ENCODE measurements at places on chromosomes 16 and 17. TPM values are rescaled to one million over a fixed set of nuclear protein-coding genes. Genes with fewer than 3 reads are reported as not detected.

- DNase-seq, result peak; percentile 30
Measured at GRCh38 chr16:83994087-83994486, 26.0 kb downstream of the NECAB2 start.

- DNase-seq, result peak; percentile 39
Measured at GRCh38 chr16:84821728-84822689, 2.2 kb downstream of the CRISPLD2 start.

DNA sequence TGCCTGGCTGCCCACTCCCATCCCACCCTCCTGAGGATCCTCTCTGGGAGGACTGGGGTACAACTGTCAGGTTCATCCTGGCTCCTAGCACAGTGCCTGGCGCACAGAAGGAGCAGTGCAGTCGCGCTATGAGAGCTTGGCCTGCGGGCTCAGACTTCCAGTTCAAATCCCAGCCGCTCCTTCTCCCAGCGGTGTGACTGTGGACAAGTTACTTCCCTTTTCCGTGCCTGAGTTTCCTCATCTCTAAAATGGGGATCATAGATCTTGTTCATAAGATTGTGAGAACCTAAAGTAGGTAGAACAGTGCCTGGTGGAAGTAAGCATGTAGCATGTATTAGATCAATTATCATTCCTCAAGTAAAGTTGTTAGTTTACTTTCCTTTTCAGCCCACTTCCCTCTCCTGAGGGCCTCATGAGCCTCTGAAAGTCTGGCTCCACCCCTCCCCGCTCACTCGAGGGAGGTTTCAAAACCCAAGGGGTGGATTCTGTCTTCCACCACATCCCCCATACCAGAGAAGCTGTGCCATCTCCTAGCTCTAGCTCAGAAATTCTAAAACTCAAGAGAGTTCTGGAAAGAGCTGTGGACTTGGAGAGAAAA lies 19.9 kb upstream of the COL1A1 start:
- DNase-seq, result peak; percentile 35

DNA sequence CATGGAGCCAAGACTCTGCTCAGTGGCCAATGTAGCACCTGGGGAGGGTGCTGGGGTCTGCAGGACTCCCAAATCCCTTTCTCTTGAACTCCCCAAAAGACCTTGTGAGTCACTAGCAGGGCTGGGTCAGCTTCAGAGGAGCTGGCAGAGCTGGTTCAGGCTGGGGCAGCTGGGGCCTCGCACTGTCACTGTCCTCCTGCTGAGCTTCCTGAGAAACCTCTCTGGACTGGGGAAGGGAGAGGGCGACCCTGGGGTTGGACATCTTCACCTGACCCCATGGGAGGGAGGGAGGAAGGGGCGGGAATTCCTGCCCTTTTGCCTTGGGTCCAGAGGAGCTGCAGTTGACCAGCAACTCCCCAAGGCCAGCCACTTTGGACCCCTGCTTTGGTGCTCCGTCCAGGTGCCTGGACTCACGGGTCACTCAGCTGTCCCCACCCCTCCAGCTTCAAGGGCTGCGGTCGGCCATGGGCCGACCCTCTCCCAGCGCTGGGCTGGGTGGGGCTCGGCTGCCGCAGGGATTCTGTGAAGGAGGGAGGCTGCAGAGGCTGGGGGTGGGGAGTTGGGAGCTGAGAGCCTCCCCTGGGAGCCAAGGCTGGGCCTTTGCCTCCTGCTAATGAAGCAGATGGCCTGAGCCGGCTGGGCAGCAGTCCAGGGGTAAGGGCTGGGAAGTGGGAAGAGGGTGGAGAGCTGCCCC lies 9.2 kb downstream of the FMNL1 start:
- DNase-seq, result peak; percentile 69

GRCh38 chr16:67766291-67766690 lies 40.1 kb downstream of the RANBP10 start:
- DNase-seq, result no peak

The SPATA32 gene
- polyA plus RNA-seq, result not detected

The GP2 gene
- polyA plus RNA-seq, result 0.08 TPM

Measured in muscle of leg (tissue), 16 donors.